Brain microvascular endothelial cell (primary cell): ENCODE measurements at places on chromosomes 2 and 18.

- DNase-seq: no peak
These were observed 199.0 kb upstream of the STK17B start for GRCh38 chr2:196370381-196370780.

GRCh38 chr2:19675003-19675629 lies 226.7 kb downstream of the TTC32 start:
- DNase-seq: no peak

DNA sequence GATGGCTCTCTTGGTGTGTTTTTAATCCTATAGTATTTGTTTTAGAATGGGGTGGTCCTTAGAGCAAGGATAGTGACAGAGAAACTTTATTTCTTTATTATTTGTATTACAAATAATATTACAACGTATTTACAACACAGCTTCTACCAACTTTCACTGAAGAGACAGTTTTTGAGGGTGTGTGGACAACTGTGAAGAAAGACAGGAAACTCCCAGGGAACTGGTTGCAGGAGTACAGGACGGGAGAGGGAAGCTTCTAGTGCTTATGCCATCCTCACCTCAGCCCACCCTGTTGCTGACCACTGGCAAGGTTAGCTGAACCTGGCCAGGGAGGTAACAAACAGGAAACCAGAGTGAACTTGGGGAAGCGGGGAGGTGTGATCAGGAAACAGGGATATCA lies 251.7 kb downstream of the BCL11A start:
- DNase-seq: no peak

- DNase-seq: no peak
These were observed 85.0 kb downstream of the ZAP70 start for GRCh38 chr2:97798416-97798815.

DNA sequence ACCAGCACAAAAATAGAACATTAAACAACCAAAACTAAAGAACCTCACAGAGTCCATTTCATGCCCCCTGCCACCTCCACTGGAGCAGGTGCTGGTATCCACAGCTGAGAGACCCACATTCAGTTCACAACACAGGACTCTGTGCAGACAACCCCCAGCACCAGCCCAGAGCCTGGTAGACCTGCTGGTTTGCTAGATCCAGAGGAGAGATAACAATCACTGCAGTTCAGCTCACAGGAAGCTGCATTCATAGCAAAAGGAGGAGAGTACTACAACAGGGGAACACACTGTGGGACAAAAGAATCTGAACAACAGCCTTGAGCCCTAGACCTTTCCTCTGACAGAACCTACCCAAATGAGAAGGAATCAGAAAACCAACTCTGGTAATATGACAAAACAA lies 326.7 kb downstream of the METTL4 start:
- DNase-seq: no peak

DNA sequence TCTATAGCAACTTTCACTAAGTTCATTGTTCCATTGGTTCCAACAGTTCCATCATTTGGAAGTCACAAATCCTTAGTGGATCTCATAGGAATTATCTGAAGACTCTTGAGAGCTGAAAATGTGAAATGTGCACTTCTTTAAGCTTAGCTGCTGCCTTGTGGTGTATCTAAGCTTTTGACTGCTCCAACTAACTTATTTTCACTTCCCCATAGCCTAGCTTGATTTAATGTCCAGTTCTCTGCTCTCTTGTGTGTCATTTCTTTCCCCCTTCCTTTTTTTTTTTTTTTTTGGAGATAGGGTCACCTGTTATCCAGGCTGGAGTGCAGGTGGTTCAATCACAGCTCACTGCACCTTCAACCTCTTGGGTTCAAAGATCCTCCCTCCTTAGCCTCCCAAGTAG lies 34.9 kb upstream of the CD302 start:
- no peak for DNase-seq

DNA sequence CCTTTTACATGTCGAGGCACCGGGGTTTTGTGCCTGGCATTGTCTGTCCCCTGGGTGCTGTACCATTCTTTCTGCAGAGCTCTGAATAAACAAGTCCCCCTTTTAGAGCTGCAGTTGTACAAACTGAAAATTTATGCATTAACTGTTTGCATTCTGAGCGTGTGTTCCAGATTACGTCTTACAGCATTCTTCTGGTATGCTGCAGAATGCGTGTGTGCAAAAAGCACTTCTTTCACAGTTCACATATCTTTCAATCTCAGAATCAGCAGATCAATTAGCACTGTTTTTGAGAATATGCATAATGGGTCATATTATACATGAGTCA lies 27.5 kb downstream of the MEIS1 start:
- no peak for DNase-seq

- no peak for DNase-seq
These were observed 98.0 kb downstream of the AAK1 start for GRCh38 chr2:69545477-69545932.

- no peak for DNase-seq
These were observed 19.1 kb downstream of the PAPOLG start for GRCh38 chr2:60775048-60775639.
